ENCODE measurements at places on chromosomes 2 and 18.

- DNase-seq, result no peak
Measured at GRCh38 chr2:18927525-18928232, 338.3 kb upstream of the NT5C1B start.

GRCh38 chr2:209424199-209424701 is 403 bp downstream of the MAP2 start:
- DNase-seq, result peak; percentile 16

GRCh38 chr2:139031722-139032121 is 251.5 kb upstream of the NXPH2 start:
- peak; percentile 58 for DNase-seq

DNA sequence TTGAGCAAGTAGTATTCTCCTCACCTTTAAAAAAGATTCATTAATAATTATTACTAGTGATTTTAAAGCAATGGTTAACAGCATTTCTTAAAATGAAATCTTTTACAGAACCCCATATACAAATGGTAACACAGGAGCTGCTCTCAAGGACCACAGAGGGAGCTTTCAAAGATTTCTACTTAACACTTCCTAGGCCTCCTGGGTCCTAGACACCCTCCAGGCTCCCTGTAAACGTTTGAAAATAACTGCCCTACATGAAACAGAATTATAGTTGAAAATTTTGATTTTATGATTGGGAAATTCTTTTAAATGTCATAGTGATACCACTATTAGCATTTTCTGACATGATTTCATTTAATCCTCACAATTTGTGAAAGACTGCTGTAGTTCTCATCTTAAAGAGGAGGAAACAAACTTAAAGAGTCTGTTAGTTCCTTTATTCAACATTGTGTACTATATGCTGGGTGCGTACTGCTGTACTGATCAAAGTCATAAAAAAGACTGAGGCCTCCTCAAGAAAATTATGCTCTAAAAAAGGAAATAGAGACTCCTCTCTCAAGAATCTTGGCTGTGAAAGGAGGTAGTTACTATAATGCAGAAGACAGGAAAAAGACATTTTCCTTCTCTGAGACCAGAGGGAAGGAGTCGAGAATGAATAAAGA is 10.6 kb downstream of the CUL3 start:
- no peak for DNase-seq

DNA sequence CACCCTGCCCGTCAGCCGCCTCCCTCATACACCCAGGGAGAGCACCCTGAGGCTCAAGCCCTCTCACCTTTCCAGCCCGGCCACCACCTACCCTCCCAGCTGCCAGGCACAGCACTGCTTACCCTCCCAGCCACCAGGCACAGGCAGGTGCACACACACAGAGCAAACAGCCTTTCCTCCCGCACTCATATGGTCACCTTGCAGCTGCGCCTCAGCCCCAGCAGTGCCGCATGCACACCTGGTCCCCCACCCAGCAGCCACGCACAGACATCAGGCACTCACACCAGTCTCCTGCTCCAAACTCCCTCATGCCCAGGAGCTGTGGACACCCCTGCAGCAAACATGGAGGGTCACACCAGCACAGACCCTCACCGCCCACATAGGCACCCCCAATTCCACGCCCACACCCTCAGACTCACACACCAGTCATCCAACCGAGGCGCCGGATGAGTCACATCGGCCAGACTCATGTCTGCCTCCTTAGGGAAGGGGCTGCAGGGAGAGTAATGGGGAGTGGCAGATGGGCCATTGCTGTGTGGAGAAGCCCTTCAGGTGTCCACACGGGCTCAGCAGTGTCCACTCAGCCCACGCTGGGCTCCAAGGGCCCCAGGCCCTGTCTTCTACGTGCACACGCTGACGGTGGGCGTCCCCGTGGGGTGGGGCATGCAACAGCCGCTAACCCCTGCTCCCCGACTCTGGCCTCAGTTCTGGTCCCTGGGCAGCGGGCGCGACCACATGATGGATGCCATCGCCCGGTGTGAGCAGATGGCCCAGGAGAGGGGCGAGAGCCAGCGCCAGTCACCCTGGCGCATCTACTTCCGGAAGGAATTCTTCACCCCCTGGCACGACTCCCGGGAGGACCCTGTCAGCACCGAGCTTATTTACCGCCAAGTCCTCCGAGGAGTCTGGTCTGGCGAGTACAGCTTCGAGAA is 22.3 kb upstream of the GPR17 start:
- DNase-seq, result peak; percentile 24

Data from bronchial epithelial cell (primary cell).